ENCODE measurements at places on chromosomes 11 and 22. TPM values are rescaled to one million over a fixed set of nuclear protein-coding genes. Genes with fewer than 3 reads are reported as not detected.

The OR2AT4 gene
- total RNA-seq, result not detected

The HARBI1 gene
- 4.7 TPM for total RNA-seq

The IFITM5 gene
- not detected for total RNA-seq

The SYTL2 gene
- 51.1 TPM for total RNA-seq

The ISX gene
- total RNA-seq, result not detected

The YPEL4 gene
- 0.52 TPM for total RNA-seq

The NRIP3 gene
- total RNA-seq, result 1.0 TPM

The OR51B5 gene
- 0.52 TPM for total RNA-seq

The SPCS2 gene
- total RNA-seq, result 28.7 TPM

The DRG1 gene
- 98.1 TPM for total RNA-seq

The CYP2D6 gene
- not detected for total RNA-seq

The PHF21B gene
- total RNA-seq, result 1.0 TPM

The B3GAT1 gene
- under 0.01 TPM for total RNA-seq

The OTOG gene
- under 0.01 TPM for total RNA-seq

The AIFM3 gene
- total RNA-seq, result under 0.01 TPM

Measured in skeletal muscle tissue (tissue), 5 donors.